ENCODE measurements at places on chromosomes 12 and 14.

- no peak for DNase-seq
These were observed 227.1 kb upstream of the DDHD1 start for GRCh38 chr14:53380052-53380866.

DNA sequence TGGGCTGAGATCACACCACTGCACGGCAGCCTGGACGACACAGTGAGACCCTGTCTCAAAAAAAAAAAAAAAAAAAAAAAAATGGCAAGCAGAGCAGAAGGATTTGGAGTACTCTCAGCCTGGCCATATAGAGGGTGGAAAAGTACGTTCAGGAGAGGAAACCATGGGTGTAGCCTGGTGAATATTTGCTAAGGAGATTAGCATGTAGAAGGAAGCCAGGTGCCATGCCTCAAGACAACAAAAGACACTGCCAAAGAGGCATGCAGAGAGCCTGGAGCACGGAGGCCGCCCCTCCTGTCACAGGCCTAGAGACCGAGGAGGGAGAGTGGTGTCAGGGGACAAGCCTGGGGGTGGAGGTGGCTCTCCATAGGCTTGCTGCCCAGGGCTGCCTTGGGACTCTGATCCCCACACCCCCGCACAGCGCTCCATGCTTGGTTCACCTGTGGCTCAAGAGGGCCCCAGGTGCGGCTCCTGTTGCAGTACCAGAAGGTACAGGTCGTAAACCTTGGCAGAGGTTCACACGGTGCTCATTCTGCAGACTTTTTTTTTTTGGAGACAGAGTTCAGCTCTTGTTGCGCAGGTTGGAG, 27.9 kb upstream of the DEGS2 start:
- DNase-seq, result no peak

DNA sequence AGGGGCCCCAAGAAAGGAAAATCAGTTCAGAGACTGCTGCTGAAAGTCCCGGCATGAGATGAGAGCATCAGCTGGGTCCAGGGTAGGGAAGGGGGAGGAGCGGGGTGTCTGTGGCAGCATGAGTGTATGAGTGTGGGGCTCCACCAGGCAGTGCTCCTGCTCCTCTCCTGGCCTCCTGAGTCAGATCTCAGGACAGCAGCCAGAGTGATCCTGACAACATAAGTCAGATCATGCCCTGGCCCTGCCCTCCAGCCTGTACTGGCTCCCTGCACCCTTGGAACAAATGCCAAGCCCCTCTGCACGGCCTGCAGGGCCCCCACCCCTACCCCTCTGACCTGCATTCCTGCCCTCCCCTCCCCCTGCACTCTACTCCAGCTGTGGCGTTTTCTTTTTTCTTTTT, 24.2 kb upstream of the LRP1-AS start:
- DNase-seq, result no peak

DNA sequence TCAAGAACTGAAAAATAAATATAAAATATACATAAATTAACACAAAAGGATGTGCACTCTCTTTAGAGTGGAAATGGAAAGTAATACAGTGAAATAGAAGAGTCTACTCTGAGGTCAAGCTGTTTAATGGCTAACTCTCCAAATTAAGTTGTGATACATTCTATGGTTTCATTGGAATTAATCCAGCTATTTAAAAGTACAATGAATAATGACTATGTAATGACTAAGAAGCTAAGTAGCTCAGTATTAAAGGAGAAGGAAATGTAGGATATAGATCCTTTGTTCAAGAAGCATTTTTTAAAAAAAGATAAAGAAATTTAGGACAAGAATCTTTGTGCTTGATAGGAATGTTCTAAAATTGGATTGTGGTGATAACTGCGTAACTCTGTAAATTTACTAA, 85.3 kb downstream of the LRP6 start:
- DNase-seq, result no peak

Measured in LNCaP clone FGC (cell line).